ENCODE measurements at places on chromosomes 3 and 15.

- DNase-seq, result no peak
Measured at GRCh38 chr15:20106026-20106425, 435.6 kb downstream of the GOLGA6L6 start.

DNA sequence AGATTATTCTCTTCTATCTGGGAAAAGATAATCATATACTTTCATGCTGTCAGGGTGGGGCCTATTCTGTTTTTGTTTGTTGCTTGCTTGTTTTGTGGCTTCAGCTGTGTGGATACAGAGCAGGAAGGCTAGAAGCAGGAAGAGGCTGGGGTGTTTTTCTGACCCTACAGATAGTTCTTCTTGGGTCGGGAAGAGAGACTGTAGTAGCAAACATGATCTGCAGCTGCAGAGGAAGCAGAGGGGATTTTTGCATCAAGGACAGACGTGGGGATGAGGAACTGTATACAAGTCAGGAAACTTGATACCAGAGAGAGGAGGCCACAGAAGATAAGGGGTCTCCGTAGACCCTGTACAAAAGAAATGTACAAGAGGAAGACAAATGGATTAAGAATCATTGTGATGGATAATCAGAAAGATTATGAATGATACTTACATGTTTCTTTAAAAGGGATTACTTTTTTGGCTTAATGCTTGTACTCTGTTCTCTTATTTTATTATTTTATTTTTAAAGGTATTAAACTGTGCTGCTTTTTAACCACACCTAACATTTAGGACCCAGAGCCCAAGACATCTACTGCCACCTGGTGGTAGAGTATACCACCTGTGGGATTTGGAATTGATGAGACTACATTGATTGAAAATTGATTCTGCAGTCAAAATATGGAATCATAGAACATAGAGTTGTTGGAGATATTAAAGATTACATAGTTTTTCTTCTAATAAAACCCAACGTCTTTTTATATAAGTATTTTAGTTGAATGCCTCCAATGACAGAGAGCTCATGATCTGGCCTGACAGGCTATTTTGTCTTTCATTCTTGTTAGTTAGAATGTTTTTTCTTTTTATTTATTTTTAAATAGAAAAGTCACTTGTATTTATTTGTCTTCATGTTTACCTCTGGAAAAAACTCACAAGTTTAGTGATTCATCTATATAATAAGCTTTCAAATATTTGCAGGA lies 87.3 kb upstream of the ROPN1 start:
- peak; percentile 27 for DNase-seq

GRCh38 chr3:13133471-13133981 lies 60.3 kb upstream of the IQSEC1 start:
- DNase-seq, result no peak

- DNase-seq, result no peak
Measured at GRCh38 chr3:185629554-185630181, 43.6 kb downstream of the SENP2 start.

GRCh38 chr3:100936931-100937330 lies 56.3 kb downstream of the ABI3BP start:
- no peak for DNase-seq

GRCh38 chr3:122356402-122356801 lies 26.6 kb downstream of the MIX23 start:
- DNase-seq, result peak; percentile 29

DNA sequence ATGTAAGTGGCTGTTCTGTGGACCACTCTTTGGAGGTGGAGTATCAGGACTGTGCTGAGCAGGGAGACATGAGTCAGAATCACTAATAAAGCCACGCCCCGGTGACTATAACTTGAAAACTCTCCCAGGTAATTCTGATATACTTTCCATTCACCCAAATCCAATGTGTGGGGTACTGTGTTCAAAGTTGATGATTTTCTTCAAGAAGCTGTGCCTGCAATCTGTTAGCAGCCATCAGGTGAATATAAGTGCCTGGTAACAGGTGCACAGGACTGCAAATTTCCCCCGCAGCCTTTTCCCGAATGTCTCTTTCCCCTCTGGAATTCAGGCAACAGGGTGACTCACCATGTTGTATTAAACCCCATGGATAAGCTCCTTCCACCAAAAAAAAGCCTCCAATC lies 17.0 kb downstream of the MAGI1 start:
- DNase-seq, result no peak

GRCh38 chr3:175338775-175339535 lies 479.8 kb downstream of the NAALADL2 start:
- DNase-seq, result no peak

- DNase-seq, result peak; percentile 67
Measured at GRCh38 chr3:50674349-50675178, at the start of gene DOCK3. Gene DOCK3, plus strand, starts transcription at chr3:50674927. Its CDS starts 337 bp downstream, at chr3:50675264.

GRCh38 chr3:195908694-195909581 lies 587 bp upstream of the TNK2 start:
- DNase-seq, result peak; percentile 32

GRCh38 chr3:187016639-187017345 lies 86.5 kb downstream of the ST6GAL1 start:
- no peak for DNase-seq

GRCh38 chr15:93249623-93250022 lies 160.6 kb upstream of the RGMA start:
- DNase-seq, result no peak
